Cardiac fibroblast (primary cell): ENCODE measurements at places on chromosomes 7 and 10.

DNA sequence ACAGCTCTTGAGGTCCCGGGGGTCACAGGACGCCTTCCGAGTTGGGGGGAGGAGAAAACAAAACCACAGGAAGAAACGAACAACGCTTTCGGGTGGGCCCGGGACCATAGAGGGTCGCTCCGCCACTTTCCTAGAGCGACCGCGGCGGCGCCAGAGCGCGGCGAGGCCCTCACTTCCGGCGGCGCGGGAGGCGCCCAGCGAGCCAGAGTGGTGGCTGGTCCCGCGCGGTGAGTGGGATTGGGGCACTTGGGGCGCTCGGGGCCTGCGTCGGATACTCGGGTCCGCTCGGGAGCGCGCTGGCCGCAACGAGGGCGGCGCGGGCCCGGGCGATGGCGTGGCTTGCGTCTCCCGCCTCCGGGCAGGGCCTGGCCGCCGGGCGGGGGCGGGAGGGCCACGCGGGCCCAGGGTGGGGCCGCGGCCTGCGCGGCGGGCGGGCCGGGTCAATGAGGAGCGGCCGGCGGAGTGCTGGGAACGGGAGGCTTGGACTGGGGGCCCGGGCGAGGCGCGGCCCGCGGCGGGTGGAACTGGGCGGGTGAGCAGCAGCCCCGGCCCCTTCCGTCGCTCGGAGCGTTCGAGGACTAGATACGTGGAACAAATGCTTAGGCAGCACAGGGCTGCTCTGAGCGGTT is at the start of gene ZNF22:
ZNF22 (plus strand) TSS at position 172 of the 629 bp plus-strand sequence. CDS start 2,446 bp downstream, outside the sequence.
- DNase-seq = peak; percentile 79

DNA sequence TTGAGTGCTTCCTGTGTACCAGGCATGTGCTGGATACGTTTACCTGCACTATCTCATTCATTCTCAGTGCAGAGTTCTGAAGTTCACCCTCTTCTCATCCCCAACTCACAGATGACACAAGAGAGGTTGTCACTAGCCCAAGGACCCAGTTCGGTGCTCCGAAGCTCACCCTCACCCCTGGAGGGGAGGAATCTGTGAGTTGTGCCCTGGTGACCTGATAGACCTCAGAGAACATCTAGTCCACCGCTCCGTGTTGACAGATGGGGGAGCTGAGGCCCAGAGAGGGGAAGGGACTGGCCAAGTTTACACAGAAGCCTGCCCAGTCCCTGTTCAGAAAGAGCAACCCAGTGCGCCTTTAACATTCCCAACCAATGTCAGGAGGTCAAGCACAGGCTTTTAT is 44.8 kb upstream of the EMX2 start:
- DNase-seq = no peak

- peak; percentile 59 for DNase-seq
Observed at GRCh38 chr7:46512891-46513413, 591.9 kb upstream of the IGFBP3 start.

GRCh38 chr10:110498087-110498981 is 627 bp downstream of the DUSP5 start:
- DNase-seq = peak; percentile 51

DNA sequence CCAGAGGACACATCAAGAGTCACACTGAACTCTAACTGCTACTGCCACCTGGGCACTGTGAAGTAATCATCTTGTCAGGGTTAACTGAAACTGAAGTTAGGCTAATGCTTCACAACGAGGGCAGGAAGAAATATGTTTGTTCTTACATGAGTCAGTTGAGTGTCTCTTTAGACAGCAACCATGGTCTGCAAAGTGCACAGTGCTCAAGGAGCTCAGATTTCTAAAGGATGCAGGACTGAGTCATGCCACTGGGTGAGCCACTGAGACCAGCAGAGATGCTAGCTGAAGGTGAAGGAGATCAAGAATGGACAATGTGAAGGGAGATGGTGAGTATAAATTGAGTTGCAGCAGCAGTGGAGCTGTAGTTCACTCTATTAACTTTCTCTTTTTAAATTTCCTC is 76.0 kb upstream of the CTTNBP2 start:
- no peak for DNase-seq

DNA sequence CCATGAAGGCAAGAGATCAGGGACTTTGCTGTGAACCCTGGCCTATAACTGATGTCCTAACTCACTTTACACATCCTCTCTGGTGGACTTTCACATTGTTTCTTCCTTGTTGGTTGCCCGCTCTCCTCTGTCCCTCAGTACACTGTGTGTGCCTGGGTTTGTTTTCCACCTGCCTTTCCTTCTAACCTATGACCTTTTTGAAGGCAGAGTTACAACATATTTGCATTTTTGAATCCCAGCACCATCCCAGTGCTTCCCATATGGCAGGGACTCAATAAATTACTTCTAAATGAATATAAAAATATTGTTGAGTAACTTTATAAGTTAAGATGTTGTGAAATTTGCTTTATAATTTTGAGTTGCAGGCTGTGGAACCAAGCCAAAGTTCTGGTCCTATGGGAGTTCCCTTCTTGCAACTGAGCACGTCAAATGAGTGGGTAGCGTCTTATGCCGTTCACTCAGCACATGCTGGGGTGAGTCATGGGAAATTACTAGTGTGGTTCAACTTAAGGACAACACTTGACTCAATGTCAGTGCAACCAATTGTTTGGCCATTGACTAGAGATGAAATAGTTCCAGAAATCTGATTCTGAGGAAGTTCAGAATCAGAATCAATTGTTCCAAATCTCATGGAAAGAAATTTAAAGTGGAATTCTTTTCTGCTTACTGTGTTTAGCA is 250.9 kb downstream of the TWIST1 start:
- peak; percentile 100 for DNase-seq

- no peak for DNase-seq
Observed at GRCh38 chr10:122078965-122079795, 90.2 kb downstream of the TACC2 start.
